Stimulated activated CD4-positive, alpha-beta T cell treated with anti-CD3 and anti-CD28 coated beads, TNF-alpha, amount 100 ng/mL, for 48 hours (primary cell): ENCODE measurements at places on chromosomes 13 and 19.

DNA sequence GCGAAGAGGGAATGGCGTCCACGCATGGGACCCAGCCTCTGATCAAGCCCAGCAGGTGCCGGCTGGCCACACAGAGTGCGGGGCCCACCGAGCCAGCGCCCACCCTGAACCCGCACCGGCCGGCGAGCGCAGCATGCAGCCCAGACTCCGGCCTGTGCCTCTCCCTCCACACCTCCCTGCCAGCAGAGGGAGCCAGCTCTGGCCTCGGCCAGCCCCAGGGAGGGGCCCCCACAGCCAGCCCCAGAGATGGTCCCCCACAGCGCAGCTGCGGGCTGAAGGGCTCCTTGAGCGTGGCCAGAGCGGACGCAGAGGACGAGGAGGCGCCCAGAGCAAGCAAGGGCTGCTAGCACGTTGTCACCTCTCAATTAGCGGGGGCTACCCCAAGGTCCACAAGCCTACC lies 904.5 kb downstream of the SLITRK6 start:
- DNase-seq: no peak

- no peak for DNase-seq
Observed at GRCh38 chr19:11142528-11143171, 12.9 kb downstream of the SPC24 start.

DNA sequence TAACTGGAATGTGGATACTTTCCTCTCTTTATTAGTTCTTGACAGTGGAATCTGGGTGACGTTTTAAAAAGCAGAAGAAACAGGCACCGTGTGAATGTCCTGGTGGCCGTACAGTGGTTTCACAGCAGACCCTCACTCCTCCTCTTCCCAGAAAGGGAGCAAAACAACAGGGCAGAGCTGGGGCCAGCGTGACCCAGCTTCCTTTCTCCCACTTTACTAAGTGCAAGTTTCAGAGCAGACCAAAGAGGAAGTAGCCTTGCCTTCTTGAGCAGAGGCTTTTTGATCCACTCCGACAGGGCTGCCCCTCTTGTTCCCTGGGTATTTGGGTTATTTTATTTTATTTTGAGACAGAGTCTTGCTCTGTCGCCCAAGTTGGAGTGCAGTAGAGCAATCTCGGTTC lies 19.6 kb upstream of the C19orf33 start:
- DNase-seq: no peak

DNA sequence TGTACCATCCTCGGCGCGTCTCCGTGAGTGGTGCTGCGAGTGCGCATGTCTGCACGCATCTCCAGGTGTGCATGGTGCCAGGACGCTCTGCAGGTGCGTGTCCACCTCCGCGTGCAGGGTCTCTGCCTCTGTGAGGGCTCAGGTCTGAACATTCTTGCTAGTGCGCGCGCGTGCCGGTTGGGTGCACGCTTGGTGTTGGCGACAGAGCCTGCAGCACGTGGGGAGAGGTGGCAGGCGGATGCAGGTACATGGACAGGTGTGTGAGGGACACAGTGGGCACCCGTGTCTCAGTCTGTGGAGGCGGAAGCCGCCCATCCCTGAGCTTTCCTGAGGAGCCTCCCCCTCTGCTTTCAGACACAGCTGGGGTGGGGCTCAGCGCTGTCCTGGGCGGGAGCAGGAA lies 4.9 kb upstream of the OR10H2 start:
- no peak for DNase-seq

- DNase-seq: no peak
Observed at GRCh38 chr13:31880851-31881494, 141.6 kb downstream of the RXFP2 start.

- DNase-seq: no peak
Observed at GRCh38 chr13:76397413-76397812, 488.8 kb downstream of the KCTD12 start.

GRCh38 chr19:40806423-40807146 lies 7.6 kb downstream of the EGLN2 start:
- peak; percentile 59 for DNase-seq

DNA sequence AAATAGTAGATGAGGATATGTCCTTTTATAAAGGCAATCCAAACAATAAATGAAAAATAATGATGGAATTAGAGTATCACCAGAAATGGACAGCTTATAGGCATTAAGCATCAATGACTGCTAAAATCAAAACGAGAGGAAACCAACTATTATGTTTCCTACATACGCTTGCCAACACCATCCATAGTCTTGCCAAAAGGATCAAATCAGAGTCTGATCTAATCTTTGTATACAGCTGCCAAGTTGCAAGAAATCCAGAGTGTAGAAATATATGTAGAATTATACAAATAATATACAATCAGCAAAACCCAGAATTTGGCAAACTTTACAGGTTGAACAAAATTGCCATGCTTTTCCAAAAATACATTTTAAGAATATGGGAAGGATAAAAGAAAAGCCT lies 1661.6 kb downstream of the SLITRK1 start:
- no peak for DNase-seq

- peak; percentile 94 for DNase-seq
Observed at GRCh38 chr19:58439576-58440554, at the start of gene ZNF132. Gene ZNF132, minus strand, starts transcription at chr19:58440153. Its CDS starts 332 bp downstream, at chr19:58439821.

DNA sequence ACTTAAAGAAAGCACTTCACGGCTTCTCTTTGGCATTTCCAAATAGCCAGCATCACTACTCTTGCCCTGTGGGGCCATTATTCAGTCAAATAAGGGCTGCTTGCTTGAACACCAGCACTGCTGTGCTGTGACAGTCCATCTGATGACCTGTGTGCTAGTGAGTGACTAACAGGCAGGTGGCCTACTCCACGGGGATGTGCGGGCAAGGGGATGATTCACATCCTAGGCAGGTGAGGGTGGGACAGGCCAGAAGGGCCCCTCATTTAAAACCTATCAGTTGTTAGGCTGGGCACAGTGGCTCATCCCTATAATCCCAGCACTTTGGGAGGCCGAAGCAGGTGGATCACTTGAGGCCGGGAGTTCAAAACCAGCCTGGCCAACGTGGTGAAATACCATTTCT lies 8.2 kb downstream of the CCNE1 start:
- DNase-seq: no peak

DNA sequence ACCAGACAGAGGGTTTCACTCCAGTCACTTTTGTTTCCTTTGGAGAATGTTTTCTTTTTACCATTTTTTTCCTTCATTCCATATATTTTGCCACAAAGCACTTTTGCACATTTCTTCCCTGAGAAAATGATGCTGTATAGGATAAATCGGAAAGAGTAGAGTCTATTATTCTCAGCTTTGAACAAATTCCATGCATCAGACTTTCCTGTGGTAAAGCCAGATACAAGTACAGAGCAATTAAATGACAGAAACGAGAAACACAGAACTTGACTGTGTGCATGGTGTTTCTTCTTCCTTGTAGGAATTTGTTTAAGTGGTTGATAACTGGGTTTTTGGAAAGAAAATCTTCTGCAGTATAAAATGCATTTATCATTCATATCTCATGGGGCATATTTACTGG lies 107.4 kb upstream of the CSNK1A1L start:
- no peak for DNase-seq

DNA sequence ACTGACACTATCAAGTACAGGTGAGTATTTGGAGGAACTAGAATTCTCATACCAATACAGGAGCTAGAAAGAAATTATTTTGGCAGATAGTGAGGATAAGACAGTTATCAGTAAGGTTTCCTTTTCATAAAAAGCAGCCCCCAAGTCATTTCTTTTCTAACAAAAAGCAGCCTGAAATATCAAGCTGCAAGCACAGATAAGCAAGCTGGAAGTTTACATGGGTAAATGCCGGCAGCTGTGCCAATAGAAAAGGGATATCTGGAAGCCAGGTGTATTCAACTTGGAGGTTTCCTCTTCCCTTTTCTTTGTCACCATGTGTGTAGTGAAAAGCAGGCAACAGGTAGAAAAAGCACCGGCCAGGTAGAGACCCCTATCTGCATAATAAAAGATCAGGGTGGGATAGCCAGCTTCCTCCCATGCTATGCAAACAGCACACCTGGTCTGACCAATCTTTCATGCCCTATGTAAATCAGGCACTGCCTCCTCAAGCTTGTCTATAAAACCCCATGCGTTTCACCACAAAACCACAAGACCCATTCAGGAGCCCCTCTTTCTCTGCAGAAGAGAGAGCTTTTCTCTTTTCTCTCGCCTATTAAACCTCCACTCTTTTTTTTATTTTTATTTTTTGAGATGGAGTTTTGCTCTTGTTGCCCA lies 22.9 kb downstream of the CYP4F2 start:
- DNase-seq: no peak

DNA sequence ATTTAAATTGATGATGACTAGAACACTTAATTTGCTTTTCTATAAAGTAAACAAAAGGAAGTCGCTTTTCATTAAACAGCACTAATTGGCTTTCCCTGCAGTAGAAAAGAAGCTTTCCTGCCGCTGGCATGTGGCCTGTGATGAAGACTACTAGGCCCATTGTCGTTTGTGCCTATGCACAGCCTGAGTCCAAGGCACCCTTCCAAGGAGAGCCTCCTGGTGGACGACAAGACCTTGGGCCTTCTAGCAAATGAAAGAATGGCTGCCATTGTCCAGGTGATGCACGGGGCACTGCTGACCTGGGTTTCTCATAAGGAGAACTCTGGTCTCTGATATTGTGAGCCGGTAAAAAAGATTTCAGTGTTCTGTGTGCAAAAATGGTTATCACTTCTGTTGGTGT lies 233.0 kb downstream of the COL4A1 start:
- no peak for DNase-seq

- no peak for DNase-seq
Observed at GRCh38 chr13:44489751-44490150, 86.4 kb downstream of the TSC22D1 start.
